ENCODE measurements at places on chromosomes 6 and 20. TPM values are rescaled to one million over a fixed set of nuclear protein-coding genes. Genes with fewer than 3 reads are reported as not detected.

F13A1 gene
- 28.9 TPM for polyA plus RNA-seq

HLA-DRA gene
- polyA plus RNA-seq, result 489 TPM

MEI4 gene
- 2.3 TPM for polyA plus RNA-seq

OR2J3 gene
- polyA plus RNA-seq, result not detected

SRMS gene
- polyA plus RNA-seq, result not detected

CCN5 gene
- 0.41 TPM for polyA plus RNA-seq

ZNF165 gene
- polyA plus RNA-seq, result 3.0 TPM

GRCh38 chr20:59752101-59752586 is 147.8 kb downstream of the PHACTR3 start:
- peak; percentile 29 for DNase-seq

- DNase-seq, result no peak
Observed at GRCh38 chr6:7185561-7185960, 77.8 kb downstream of the RREB1 start.

- DNase-seq, result no peak
Observed at GRCh38 chr6:57109880-57110279, 19.9 kb downstream of the ZNF451 start.

DNA sequence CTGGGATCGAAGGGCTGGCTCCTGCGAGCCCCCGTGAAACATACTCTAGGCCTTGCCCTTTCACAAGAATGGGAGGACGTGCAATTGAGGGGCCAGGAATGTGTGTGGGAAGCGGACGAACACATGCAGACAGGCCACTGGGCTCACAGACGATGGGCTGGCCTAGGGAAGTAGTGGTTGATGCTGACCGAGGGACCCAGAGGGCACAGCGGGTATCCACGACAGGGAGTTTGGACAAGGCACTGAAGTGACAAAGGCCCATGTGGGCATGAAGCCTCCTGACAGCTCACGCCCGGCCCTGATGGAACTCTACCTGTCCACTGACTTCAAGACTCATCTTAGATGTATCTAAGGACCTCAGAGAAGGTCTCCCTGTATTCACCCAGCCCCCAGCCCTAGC is 52.2 kb downstream of the MYH7B start:
- DNase-seq, result no peak

DNA sequence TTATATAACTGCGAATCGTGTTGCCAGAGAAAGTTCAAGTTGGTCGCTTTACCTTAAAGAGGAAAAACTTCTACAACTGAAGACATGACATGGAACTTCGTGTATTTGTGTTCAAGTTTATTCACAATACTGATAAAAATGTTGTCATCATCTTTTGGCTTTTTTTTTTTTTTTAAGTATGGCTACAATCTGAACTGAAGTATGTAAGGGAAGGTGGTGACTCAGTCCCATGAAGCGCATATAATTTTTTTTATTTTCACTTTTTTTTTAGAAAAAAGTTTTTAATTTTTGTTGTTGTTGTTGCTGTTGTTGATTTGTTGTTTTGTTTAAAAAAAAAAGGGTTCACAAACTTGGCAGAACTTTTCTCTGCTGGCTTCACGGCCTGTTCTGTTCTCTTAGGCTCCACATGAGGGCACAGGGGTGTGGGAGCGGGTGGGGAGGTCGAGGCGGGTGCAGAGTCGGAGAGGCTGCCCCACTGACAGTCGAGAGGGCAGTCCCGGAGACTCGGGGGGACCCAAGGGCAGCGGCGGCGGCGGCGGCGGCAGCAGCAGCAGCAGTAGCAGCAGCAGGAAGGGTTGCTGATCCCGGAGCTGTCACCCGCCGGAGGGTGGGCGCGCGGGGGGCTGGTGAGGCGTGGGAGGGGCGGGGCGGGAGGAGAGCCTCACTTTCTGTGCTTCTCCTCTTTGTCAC is 17.0 kb downstream of the TFAP2A start:
- peak; percentile 22 for DNase-seq

DNA sequence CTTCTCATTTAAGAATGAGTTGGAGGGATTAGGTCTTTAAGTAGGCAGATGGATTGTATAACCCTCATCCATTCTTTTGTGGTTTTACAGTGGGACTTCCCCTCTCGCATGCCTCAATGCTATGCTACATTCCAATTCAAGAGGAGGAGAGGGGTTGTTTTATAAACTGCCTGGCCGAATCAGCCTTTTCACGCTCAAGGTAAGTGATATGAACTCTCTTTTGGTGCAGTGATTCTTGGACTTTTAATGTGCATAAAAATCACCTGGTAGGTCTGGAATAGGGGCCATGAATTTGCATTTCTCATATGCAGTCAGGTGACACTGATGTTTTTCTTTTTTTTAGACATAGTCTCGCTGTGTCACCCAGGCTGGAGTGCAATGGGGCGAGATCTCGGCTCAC is 10.8 kb downstream of the ASXL1 start:
- no peak for DNase-seq

DNA sequence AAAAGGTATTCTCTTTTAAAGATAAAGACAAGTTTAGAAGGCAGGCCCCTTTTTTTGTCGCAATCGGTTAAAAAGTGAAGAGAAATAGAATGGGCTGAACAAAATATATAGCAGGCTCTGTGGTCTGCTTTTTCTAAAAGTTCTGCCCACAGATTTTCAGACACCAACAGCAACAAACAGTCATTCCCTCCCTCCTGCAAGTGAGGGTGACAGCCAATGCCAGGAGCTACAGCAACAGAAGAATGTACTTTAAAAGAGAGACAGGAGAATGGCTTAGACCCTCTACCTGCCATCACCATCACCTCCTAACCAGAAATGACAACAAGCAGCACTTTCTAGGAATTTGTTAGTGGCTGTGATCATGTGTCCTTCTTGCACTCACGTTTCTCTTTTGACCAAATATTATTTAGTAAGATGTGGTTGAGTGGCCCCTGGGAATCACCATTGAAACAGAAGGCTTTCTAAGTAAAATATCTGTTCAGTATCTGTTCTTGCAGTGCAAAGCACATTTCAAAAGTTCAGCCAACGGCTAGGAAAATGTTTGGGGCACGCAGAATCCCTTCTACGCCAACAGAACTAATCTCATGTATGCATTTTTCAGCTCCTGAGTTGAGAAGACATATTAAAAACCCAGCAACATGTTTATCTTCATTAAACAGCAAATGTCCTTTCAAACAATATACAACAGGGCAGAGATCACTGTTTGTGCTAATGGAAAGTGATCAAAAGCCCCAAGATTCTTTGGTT is 248.5 kb downstream of the ATXN1 start:
- DNase-seq, result no peak

DNA sequence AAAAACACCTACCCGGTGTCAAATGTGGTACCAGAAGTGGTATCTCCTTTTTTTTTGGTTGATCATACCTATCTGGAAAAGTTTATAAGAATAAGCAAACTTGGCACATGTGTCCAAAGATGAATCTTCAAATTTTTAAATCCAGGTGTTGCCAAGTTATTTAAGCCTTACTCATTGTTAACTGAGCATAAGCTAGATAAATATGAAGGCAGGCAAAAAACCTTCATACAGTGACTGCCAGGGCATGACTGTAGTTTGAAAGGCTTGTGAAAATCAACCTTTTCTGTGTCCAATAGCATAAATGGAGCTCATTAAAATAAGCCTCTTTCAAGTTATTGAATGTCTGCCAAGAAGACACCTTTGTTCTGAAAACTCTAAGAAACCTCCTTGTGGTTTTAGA is 699.2 kb downstream of the DOK5 start:
- DNase-seq, result no peak

Measured in kidney (tissue), 22 donors.